ENCODE measurements at places on chromosomes 7 and 10. TPM values are rescaled to one million over a fixed set of nuclear protein-coding genes. Genes with fewer than 3 reads are reported as not detected.

The PLEKHS1 gene
- 0.84 TPM for total RNA-seq

The NUTM2E gene
- not detected for total RNA-seq

GRCh38 chr7:103065667-103066066 lies 8.9 kb downstream of the FBXL13 start:
- no peak overlapping the region for H3K4me3 ChIP-seq
- H3K4me1 ChIP-seq = no peaks in the 10 kb centered on the region
- H3K36me3 ChIP-seq = no peaks in the 10 kb centered on the region
- H3K27me3 ChIP-seq = no peaks in the 10 kb centered on the region
- peak; percentile 38 for DNase-seq

DNA sequence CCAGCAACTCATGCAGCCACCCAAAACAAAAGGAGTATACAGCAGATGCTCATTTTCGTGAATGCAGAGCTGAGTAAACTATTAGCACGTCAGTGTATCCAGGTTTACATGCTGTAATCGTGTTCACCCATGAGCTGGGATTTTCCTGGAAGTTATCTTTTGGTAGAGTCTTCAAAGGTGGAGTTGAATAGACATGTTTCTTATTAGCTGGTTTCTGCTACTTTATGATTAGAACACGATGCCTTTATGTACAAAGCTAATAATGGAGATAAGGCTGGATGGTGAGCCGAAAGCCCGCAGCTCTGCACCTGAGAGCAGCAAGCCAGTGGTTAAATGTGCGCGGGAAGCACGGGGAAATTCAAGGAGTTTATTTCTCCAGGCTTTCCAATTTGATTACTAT lies 123.8 kb downstream of the ADARB2 start:
- no peaks in the 10 kb centered on the region for H3K27me3 ChIP-seq
- H3K4me1 ChIP-seq = no peaks in the 10 kb centered on the region
- DNase-seq = no peak
- no peak overlapping the region for H3K27ac ChIP-seq
- no peak overlapping the region for H3K4me3 ChIP-seq
- no peaks in the 10 kb centered on the region for H3K36me3 ChIP-seq

DNA sequence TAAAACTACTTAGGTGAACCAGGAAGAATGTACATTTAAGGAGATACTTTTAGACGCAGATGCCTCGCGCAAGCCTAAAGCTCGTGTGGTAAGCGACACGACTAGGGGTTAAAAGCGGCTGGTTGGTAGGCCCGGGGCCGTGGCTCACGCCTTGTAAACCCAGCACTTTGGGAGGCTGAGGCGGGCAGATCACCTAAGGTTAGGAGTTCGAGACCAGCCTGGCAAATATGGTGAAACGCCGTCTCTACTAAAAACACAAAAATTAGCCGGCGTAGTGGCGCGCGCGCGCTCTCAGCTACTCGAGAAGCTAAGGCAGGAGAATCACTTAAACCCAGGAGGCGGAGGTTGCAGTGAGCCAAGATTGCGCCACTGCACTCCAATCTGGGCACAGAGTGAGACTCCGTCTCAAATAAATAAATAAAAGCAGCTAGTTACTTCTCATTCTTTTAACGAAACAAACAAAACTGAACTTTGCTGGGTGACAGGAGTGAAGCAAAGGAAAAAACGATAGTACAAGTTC lies 879 bp downstream of the NUDT5 start:
- peak overlapping the region; percentile 94 for H3K4me3 ChIP-seq
- no peaks in the 10 kb centered on the region for H3K36me3 ChIP-seq
- H3K27ac ChIP-seq = peak overlapping the region; percentile 91
- H3K4me1 ChIP-seq = peaks cover 5% of the 10 kb centered on the region
- no peaks in the 10 kb centered on the region for H3K27me3 ChIP-seq

All from colonic mucosa (tissue), 4 donors.